Thyroid gland (tissue), 4 donors: ENCODE measurements at places on chromosomes 13 and 19. TPM values are rescaled to one million over a fixed set of nuclear protein-coding genes. Genes with fewer than 3 reads are reported as not detected.

DNA sequence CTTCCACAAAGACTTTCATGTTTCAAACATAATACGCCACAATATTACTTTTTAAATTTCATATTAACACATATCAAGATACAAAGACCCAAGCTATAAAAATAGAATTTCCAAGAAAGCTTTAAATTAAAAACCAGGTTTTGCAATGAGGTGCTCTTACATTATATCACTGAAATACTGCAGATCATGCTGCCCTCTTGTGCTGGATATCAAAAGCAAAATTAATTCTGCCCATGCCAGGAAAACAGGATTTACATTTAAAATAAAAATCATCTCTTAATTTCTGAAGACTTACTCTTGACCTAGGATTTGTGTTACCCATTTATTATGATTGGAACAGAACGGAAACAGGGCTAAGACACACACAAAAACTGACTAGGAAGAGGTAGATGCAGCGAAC is 145.0 kb downstream of the ABCC4 start:
- H3K4me3 ChIP-seq, result no peak overlapping the region
- H3K4me1 ChIP-seq, result no peaks in the 10 kb centered on the region
- no peak for DNase-seq
- H3K27ac ChIP-seq, result no peak overlapping the region
- H3K27me3 ChIP-seq, result no peaks in the 10 kb centered on the region

- H3K27ac ChIP-seq, result no peak overlapping the region
- no peaks in the 10 kb centered on the region for H3K4me1 ChIP-seq
- no peaks in the 10 kb centered on the region for H3K27me3 ChIP-seq
- H3K36me3 ChIP-seq, result no peaks in the 10 kb centered on the region
- H3K4me3 ChIP-seq, result no peak overlapping the region
Observed at GRCh38 chr19:7337380-7338194, 11.2 kb upstream of the ARHGEF18 start.

- DNase-seq, result no peak
- H3K4me3 ChIP-seq, result no peak overlapping the region
- H3K27me3 ChIP-seq, result no peaks in the 10 kb centered on the region
Observed at GRCh38 chr13:80386002-80386401, 45.1 kb upstream of the SPRY2 start.

DNA sequence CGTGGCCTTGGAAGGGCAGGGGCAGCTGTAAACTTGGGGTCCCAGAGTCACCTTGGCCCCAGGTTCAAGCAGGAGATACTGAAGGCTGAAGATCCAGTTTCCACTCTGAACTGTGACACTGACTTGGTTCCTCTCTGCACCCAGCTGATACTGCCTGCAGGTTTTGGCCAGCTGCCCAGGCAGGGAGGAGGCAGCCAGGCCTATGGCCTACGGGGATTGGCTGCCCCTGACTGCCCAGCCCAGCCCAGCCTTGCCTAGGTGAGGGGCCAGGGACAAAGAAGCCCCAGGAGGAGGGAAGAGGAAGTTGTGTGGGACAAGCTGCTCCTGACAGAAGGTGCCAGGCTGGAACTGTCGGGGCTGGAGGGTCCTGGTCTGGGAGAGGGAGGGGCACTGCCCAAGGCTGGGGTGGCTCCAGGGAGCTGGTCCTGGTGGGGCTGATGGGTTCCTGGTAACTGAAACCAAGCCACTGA is 51.7 kb upstream of the CYP4F8 start:
- H3K36me3 ChIP-seq, result no peaks in the 10 kb centered on the region
- DNase-seq, result peak; percentile 56
- no peaks in the 10 kb centered on the region for H3K4me1 ChIP-seq
- H3K27me3 ChIP-seq, result no peaks in the 10 kb centered on the region
- no peak overlapping the region for H3K27ac ChIP-seq

- peak; percentile 88 for DNase-seq
- H3K27me3 ChIP-seq, result no peaks in the 10 kb centered on the region
- peaks cover 38% of the 10 kb centered on the region for H3K4me1 ChIP-seq
- peak overlapping the region; percentile 69 for H3K27ac ChIP-seq
- no peak overlapping the region for H3K4me3 ChIP-seq
Observed at GRCh38 chr19:18742838-18743783, 48.0 kb downstream of the COMP start.

DNA sequence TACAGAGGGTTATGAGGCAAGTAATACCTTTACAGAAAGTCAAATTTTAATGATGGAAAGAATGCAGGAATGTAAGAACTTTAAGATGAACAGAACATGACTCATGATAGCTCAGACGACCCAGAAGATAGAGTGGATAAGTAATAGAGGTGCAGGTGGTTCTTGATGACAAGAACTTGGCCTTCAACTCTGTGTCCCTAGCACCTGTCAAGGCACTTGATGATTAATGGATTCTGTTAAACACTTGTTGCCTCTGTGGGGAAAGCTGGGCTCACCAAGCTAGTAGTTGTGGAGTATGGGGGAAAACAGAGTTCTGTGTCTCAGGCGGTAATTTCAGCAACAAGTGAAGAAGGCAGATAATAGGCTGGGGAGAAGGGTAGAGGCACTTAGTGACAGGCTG is 306.2 kb downstream of the ATP8A2 start:
- no peaks in the 10 kb centered on the region for H3K36me3 ChIP-seq
- H3K4me3 ChIP-seq, result no peak overlapping the region
- no peak for DNase-seq
- H3K27ac ChIP-seq, result no peak overlapping the region
- H3K4me1 ChIP-seq, result no peaks in the 10 kb centered on the region

DNA sequence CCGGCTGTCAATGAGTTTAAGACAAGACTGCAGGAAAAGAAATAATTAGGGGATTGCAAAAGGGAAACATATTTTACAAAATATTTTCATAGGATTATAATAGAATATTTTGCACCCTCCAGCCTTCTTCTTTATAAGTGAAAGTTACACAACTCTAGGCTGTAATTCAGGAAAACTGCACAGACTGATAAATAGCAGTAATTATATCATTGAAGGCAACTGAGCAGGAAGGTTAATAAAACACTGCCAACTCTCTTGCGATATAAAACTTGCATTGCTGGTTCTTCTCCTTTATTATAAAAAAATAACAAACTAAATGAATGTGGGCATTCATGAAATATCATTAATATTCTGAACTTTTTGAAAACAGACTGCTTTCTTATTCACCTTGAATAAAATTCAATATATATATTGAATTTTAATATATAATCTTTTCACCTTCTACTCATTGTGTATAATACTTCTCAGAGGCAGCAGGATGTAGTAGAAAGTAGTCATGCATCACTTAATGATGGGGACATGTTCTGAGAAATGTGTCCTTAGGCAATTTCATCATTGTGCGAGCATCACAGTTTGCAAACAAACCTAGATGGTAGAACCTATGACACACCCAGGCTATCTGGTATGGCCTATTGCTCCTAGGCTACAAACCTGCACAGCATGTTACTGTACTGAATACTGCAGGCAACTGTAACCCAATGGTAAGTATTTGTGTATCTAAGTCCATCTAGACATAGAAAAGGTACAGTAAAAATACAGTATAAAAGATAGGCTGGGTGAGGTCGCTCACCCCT is 24.9 kb upstream of the STARD13 start:
- no peaks in the 10 kb centered on the region for H3K27me3 ChIP-seq
- H3K27ac ChIP-seq, result no peak overlapping the region
- no peak overlapping the region for H3K4me3 ChIP-seq
- H3K36me3 ChIP-seq, result no peaks in the 10 kb centered on the region

DNA sequence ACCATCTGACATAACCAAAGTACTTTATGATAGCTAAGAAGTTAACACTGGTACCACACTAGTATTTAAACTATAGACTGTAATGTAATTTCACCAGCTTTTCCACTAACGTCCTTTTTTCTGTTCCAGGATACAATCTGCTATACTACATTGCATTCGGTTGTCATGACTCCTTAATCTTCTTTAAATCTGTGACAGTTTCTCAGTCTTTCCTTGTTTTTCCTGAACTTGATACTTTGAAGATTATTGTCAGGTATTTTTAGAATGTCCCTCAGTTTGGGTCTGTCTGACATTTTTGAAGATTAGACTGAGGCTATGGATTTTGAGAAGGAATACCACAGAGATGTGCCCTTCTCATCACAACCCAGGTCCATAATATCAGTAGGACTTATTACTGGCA is 36.6 kb downstream of the NUFIP1 start:
- no peak overlapping the region for H3K27ac ChIP-seq
- no peak for DNase-seq
- peaks cover 13% of the 10 kb centered on the region for H3K4me1 ChIP-seq
- H3K4me3 ChIP-seq, result no peak overlapping the region
- no peaks in the 10 kb centered on the region for H3K27me3 ChIP-seq

- H3K27ac ChIP-seq, result peak within 1 kb of the TSS; percentile 99
- H3K27me3 ChIP-seq, result no peaks in the 10 kb centered on the region
- peak within 1 kb of the TSS; percentile 83 for H3K4me3 ChIP-seq
- DNase-seq, result peak; percentile 69
- peaks cover 14% of the 10 kb centered on the region for H3K36me3 ChIP-seq
- H3K4me1 ChIP-seq, result peaks cover 38% of the 10 kb centered on the region
Observed at GRCh38 chr19:3062165-3063105, at the start of gene TLE5. Gene TLE5, minus strand, starts transcription at chr19:3062495. Its CDS starts 295 bp downstream, at chr19:3062200.

- H3K4me1 ChIP-seq, result no peaks in the 10 kb centered on the region
- H3K4me3 ChIP-seq, result no peak overlapping the region
- no peak overlapping the region for H3K27ac ChIP-seq
- H3K36me3 ChIP-seq, result peaks cover 4% of the 10 kb centered on the region
- DNase-seq, result no peak
- H3K27me3 ChIP-seq, result no peaks in the 10 kb centered on the region
Observed at GRCh38 chr13:48507021-48507420, 25.9 kb downstream of the RCBTB2 start.

GRCh38 chr19:16425019-16425418 is 46.8 kb downstream of the EPS15L1 start:
- no peak overlapping the region for H3K27ac ChIP-seq
- no peak overlapping the region for H3K4me3 ChIP-seq
- no peaks in the 10 kb centered on the region for H3K27me3 ChIP-seq
- DNase-seq, result no peak

DNA sequence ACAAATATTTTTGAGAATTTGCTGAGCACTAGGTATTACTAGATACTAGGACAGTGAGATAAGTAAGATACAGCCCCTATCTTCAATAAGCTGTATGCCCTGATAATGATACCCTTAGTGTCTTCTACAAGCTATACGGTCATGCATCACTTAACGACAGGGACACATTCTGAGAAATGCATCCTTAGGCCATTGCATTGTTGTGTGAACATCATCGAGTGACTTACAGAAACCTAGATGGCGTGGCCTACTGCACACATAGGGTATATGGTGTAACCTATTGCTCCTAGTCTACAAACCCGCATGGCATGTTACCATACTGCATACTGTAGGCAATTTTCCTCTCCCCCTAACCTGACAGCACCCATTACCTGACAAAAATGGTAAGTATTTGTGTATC is 64.9 kb downstream of the LRCH1 start:
- DNase-seq, result no peak
- H3K4me1 ChIP-seq, result peaks cover 27% of the 10 kb centered on the region
- no peak overlapping the region for H3K27ac ChIP-seq
- H3K27me3 ChIP-seq, result no peaks in the 10 kb centered on the region
- no peaks in the 10 kb centered on the region for H3K36me3 ChIP-seq

The PSG6 gene
- total RNA-seq, result not detected

The ZNF71 gene
- total RNA-seq, result 9.2 TPM

The RINL gene
- 6.4 TPM for total RNA-seq
